ENCODE measurements at places on chromosomes 2 and 18.

DNA sequence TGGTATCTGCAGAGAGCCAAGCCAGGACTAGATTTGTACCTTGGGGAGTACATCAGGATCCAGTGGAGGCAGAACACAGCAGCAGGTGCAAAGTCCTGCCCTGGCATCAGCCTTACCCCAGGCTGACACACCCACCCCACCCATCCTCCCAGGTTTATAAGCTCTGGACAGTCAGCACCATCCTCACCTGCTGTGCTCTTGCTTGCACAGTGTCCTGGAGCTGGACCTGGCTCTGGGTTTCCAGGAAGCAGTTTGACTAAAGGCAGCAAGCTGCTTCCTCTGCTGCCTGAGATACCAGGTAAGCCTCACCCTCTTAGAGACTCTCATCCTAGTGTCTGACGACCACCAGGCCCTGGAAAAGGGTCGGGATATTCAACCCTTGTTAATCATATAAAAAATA, at the start of gene SULT1C3:
SULT1C3 (plus strand) TSS at position 183 of the 400 bp plus-strand sequence. CDS start 7,227 bp downstream, outside the sequence.
- DNase-seq = no peak

DNA sequence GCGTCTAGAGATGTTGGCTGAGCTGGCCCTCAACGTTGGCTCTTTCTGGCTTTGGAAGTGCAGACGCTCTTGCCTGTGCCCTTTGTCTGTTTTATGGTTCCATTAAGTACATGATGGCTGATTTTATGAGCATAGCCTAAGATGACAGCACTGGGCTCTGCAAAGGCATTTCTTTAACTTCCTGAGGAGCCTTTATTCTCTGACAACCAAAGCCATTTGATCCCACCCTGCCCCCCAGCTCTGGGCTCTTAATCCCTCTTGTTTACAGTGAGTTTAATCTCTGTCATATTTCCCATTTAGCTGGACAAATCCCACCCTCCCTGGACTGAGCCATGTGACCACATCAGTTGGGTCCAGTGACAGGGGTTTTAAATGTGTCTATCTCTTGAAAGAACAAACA, 195.9 kb downstream of the ACKR3 start:
- DNase-seq = peak; percentile 58

DNA sequence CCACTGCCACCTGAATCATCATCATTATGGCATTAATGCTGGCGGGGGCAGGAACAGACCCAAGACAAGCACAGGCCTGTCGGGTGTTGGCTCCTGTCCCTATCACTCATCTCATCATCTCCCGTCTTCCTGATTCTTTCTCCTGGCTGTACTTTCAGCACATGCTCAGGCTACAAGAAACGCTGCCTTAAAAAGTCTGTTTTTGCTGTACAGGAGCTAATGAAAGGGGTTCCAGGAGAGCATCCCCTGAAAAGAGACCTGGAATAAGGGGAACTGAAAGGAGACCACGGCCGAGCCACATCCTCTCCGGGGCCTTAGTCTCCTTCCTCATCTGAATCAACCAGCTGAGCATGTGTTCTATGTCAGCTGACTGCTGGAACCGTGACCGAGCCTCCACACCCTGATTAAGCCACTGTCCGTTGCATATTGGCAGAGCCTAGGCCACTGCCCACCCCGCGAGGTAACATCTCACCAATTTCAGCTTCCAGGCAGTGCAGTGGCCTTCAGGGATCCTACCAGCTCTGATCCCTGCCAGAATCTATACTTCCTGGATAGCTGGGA, 62.6 kb downstream of the DNMT3A start:
- DNase-seq = no peak

- no peak for DNase-seq
Observed at GRCh38 chr2:228239207-228239906, 57.9 kb upstream of the SPHKAP start.

DNA sequence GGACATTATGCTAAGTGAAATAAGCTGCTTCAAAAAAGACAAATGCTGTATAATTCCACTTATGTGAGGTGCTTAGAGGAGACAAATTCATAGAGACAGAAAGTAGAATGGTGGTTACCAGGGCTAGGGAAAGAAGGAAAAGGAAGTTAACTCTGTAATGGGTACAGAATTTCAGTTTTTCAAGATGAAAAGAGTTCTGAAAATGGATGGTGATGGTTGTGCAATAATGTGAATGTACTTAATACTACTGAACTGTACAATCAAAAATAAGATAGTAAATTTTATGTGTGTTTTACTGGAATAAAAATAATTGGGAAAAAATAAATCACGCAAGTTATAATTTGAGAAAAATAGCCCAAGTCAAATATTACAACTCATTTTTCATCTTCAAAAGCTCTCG, 27.5 kb downstream of the ARHGAP25 start:
- no peak for DNase-seq

GRCh38 chr2:219736209-219736608, 108.8 kb downstream of the SLC4A3 start:
- peak; percentile 55 for DNase-seq

GRCh38 chr2:160650196-160651118, 156.8 kb upstream of the RBMS1 start:
- no peak for DNase-seq

- DNase-seq = no peak
Observed at GRCh38 chr18:79302120-79302519, 93.6 kb upstream of the NFATC1 start.

DNA sequence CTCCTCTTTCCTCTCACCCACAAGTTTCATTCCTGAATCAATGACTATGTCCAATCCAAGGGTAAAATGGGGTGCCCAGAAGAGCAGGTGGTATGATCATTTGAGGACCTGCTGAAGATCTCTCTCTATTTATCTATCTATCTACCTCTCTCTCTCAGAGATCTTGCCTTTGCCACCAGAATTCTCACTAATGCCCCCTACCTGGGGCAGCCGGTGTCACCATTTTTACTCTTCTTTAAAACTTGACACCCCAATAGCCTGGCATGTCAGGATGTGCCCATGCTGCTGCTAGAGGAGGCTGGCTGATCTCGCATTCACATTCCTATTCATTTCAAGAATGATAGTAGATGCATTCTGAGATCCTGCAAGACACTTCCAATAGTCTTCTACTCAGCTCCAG, 24.3 kb upstream of the RPIA start:
- DNase-seq = no peak

- no peak for DNase-seq
Observed at GRCh38 chr2:190451561-190452176, 43.5 kb downstream of the MFSD6 start.

DNA sequence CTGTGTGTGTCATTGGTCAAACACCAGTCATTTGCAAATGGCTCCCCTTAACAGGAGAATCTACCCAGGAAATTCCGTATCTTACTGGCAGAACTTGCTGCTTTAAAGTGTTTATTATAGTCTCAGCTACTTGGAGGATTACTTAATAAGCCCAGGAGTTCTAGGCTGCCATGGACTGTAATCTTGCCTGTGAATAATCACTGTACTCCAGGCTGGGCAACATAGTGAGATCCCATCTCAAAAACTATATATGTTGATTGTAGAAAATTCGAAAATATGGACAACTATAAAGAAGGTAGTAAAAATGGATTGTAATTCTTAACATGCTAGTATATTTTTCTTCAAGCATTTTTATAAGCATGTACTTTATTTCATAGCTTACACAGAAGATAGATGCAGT, 4.5 kb downstream of the ATIC start:
- DNase-seq = no peak

GRCh38 chr18:21979171-21979560, 190.2 kb upstream of the GATA6 start:
- peak; percentile 79 for DNase-seq

DNA sequence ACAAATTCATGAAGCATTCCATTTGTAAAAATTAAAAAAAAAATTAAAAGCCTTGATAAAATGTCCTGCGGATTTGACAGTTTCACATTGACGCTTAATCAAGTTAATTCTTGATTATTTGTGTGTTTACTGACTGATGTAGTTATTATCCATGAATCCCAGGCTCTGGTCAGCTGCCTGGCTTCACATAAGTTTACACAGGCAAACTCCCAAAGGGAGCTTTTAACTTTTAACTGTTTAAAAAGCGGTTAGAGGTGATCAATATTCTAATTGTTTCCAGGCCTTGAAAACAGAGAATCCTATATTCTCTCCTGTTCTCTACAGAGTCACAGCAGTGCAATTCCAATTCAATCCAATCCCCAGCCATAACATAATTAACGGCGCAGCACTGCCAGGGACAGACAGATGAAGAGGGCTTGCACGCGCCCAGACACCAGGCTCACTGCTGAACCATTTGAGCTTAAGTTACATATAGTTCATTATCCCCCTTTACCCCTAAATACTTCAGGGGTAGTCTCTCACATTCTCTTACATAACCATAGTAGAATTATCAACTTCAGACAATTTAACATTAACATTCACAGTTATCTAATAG, 47.5 kb downstream of the ATP8B1 start:
- DNase-seq = no peak

DNA sequence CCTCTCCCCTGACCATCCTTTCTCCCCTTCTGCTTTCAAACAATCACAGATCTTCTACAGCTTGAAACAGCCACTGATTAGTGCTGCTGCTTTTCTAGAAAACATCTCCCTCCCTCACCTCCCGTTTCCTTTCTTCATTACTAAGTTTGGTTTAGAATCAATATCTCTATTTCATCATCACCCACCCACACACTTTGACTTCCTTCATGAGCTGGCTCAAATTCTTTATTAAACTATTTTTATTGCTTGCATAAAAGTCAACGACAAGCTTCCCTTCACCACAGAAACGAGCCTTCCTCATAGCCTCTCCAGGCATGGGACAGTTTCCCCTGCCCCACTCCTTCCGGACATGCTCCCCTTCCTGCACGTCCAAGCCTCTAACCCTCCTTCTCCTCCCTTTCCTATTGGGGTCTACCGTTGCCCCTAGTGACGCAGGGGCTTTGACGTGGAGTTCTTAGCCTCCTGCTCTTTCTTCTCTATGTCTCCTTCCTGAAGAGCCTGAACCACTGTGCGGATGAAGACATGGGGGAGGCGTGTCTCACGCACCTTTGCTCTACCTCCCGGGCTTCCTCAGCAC, 172.0 kb downstream of the AFF3 start:
- DNase-seq = no peak

DNA sequence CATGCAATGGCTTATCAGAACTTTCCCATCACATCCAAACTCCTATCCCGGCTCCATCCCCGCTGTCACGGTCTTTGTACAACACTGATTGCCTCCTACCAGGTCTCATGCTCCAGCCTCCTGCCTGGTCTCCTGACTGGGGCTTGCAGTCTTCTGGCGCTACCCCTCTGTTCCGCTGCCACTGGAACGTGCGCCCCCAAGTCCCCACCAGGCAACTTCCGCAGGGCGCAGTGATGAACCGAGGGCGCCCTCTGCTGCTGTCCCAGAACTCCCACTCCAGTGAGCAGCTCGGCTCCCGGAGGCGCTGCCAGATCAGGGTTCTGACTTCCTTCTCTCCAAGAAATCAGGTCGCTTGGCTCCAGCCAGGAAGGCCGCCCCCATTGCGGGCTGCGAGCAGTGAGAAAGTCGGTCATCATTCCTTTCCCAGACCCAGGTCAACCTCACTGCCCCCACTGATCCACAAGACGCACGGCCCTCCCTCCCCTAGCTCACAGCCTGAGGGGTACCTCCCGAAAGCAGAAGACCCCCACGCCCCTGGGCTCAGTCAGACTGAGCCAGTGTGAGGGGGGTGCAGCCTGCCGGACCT, 43.9 kb upstream of the RAB11FIP5 start:
- DNase-seq = peak; percentile 82

- no peak for DNase-seq
Observed at GRCh38 chr2:213991453-213992108, 419.3 kb upstream of the VWC2L start.

DNA sequence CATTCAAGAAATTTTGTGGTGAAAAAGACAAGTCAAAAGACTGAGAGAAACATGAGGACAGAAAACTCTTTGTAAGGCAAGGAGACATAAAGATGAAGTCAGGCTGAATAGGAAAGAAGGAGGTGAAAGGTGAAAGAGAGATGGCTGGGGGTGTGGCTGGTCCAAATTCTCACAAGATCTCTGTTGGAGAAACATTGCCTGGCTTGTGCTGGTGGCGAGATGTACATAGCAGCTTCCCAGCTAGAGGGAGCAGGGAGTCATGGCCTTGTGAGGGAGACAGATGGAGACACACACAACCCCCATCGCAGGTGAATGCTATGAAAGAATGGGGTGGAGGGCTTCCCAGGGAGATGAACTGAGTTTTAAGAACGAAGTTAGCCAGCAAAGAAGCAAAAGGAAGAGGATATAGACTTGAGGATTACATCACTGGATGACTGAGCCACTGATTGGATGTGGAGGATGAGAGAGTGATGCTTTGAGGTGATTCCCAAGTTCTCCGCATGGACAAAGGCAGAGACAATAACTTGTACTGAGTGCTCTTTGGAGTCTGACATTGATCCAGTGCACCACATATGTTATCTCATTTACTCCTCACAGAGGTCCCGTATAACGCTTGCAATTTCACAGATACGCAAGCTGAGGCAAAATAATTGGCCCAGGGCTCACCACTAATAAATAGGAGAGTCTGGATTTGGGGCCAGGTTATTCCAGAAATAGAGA, 3.7 kb upstream of the EMX1 start:
- DNase-seq = no peak

- no peak for DNase-seq
Observed at GRCh38 chr2:27288610-27289009, 6.4 kb downstream of the TRIM54 start.

GRCh38 chr2:240213476-240214421, 73.3 kb upstream of the OTOS start:
- DNase-seq = no peak

GRCh38 chr18:59950215-59950944, 50.6 kb downstream of the PMAIP1 start:
- DNase-seq = no peak

- DNase-seq = peak; percentile 54
Observed at GRCh38 chr2:137928547-137929518, 35.4 kb upstream of the HNMT start.

DNA sequence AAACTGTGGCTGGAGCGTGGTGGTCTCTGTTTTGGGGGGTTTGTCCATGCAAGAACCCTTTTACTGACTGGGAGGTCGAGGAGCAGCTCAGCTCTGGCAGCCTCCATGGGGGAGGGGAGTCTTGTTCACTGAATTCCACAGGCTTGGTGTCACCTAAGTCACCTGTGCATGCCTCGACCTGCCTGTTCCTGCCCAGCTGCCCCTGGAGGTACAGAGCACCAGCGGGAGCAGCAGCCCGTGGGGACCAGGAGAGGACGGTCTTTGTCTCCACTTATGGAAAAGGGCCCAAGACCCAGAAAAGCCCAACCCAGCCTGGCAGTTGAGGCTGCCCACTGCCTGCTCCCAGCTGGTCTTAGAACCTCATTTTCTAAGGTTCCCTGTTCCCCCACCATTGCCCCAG, 168.7 kb upstream of the AGAP1 start:
- peak; percentile 36 for DNase-seq

DNA sequence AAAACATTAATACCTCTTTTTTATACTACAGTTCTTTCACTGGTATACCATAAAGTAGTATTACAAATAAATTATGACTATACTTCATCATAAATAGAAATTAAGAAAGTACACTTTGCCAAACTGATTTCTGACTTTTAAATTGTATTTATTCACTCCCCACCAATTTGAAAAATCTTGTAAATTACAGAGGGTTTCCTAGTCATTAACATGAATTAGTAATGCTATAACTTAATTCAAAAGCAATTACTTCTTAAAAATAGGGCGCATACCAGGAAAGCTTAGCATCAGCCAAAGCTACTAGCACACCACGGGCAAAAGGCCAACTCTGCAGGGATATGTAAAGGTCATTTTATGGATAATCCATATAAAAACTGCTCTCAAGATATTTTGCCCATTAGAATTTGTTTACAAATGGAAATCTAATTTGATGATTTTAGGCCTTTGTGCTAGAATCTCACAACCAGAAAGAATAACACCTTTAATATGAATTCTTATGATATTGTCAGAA, 142.3 kb downstream of the PIGN start:
- no peak for DNase-seq
